ENCODE measurements at places on chromosomes 13 and 19.

DNA sequence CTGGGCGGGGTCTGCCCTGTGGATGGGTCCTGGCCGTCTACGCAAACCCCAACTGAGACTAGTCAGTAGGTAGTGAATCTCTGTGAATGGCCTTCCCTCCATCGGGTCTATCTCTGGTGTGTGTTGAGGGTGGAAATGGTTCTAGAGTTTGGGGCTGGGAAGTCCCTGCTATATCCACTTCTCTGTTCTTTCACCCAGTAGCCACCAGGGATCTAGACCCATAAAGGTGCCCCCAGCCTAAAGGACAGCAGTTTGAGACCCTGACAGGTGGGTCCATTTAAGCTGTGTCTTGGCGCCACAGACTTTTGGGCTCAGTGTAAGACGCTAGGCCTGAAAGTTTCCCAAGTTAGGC lies 57.7 kb downstream of the ZNF568 start:
- DNase-seq = no peak

GRCh38 chr19:1225440-1226226 lies 12.2 kb downstream of the CBARP start:
- no peak for DNase-seq

DNA sequence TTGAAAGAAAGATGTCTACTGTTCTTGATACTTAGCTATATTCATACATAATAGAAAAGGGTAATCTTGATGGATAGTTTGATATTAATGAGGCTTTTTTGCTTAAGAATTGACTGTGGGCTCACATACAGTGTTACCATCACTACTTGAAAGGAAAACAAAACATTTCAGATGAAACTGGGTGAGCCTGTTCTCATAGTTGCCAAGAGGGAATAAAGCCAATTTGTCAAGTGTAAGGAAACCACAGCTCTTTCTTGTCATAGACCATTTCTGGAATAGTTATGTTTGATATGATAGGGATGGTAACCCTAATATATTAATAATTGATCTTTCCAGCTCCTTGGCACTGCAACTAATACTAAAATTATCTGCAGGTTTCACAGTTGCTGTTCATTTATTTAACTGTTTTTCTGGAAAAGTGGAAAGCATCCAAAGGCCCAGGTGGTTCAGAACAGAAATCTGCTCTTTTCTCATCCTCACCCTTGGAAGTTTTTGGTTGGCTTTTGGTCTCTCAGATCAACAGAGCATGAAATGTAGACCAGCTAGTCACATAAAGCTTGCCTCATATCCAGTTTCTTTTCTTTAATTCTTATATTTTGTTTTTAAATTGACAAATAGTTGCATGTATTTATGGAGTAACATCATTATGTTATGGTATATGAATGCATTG lies 43.2 kb downstream of the ARHGEF7 start:
- DNase-seq = no peak

GRCh38 chr13:30477346-30478195 lies 11.8 kb upstream of the HMGB1 start:
- DNase-seq = no peak

GRCh38 chr19:7159105-7159933 lies 89.8 kb downstream of the ZNF557 start:
- peak; percentile 89 for DNase-seq

DNA sequence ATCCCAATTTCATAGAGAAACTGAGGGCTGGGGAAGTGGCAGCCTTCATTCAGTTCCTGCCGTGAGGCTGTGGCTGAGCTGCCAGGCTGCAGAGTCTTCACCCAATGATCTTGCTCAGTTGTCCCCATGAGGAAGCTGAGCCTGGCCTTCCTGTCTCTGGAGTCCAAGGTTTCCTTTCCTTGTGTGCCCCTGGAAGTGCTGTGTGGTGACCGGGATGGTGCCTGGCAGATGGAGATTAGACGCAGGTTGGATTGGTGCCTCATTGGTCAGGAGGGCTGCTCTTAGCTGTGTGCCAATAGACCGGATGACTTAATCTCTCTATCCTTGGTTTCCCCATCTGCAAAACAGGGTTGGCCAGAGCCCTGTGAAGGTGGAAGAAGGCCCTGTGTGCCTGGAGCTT lies 24.6 kb downstream of the DNM2 start:
- no peak for DNase-seq

GRCh38 chr13:29594303-29594709 lies 1.2 kb downstream of the SLC7A1 start:
- DNase-seq = peak; percentile 17

- DNase-seq = no peak
Measured at GRCh38 chr13:35917252-35917941, 213.8 kb downstream of the DCLK1 start.

DNA sequence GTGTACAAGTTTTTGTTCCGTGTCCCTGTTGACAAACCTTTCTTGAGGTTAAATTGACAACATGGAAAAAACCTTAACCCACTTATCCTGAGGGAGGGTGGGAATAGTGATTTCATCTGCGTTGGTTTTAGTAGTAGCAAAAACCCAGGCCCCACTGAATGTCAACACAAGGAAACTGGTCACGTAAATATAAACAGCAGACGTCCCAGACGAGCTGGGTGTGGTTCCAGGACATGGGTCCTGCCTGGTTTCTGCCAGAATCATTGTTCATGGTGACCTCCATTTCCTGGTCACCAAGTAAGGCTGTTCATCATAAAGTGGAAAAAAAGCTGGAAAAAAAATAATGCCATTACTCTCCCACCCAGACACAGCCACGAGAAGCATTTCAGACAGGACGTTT lies 16.9 kb upstream of the F2RL3 start:
- DNase-seq = no peak

DNA sequence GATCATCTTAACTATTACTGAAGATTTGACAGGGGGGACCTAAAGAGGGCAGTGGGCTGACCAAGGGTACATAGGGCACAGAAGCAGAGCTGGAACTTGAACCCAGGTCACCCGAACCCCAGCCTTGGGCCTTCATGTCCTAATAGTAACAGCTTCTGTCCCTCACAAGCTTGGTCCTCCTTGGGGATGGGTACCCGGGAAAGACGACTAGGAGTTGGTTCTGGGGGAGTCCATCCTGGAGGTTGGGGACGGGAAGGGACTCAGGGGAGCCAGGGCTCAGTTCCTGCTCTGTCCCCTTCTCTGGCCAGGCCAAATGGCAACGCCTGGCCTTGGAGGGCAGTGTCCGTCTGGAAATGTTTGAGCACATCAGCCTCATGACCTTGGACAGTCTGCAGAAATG lies 39.6 kb upstream of the CYP4F8 start:
- DNase-seq = no peak

DNA sequence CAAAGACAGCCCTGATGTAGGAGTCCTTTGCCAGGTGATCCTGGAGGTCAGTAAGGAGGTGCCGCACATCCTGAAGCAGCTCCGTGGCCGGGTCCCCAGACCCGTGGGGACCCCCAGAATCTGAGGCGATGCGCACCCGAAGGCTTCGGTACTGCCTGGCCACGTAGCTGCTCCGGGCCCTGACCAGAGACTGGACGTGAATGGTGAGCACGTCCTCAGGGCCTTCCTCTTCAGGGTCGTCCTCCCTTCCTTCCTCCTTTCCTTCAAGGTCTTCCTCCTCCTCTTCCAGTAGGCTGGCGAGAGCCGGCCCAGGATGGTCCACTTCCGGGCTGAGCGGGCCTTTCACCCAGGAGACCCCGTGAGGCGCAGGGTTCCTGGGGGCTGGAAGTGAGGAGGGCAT lies 7.5 kb downstream of the RINL start:
- no peak for DNase-seq

DNA sequence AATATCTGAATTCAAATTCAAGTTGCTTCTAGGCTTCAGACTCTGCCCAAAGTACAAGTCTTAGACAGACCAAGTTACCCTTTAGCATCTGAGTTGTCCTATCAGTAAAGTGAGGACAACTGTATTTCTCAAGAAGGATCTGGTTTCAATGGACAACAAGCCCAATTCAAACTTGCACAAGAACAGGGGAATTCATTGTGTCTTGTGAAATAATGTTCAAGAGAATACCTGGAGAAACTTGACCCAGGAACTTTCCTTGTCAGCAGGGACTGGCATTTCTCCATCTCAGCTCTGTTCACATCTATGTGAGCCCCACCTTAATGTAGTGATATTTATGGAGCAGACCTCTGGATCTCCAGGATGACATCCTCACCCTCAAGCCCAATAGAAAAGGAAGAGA lies 894.9 kb upstream of the SLC10A2 start:
- no peak for DNase-seq

- DNase-seq = no peak
Measured at GRCh38 chr13:98482476-98483444, 94.1 kb downstream of the STK24 start.

- no peak for DNase-seq
Measured at GRCh38 chr19:7644550-7644877, 7.6 kb downstream of the STXBP2 start.

DNA sequence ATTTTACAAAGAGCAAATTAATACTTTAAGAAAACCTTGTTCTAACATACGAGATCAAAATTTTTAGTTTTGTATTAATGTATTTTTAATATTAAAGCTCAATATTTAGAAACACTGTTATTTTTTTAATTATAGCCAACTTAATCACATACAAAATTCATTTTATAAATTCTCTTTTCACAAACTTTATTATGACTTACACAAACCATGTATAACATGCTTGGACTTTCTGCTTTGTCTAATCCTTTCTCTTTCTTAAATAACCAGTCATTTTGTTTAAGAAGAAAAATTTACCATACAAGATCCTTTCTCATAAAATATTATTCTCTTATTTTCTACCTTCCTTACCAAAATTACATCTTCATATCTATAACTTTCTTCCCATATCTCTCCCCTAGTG lies 62.2 kb downstream of the CYSLTR2 start:
- DNase-seq = no peak

- DNase-seq = no peak
Measured at GRCh38 chr13:54647275-54647674, 1618.7 kb downstream of the OLFM4 start.

GRCh38 chr19:4084547-4084877 lies 17.8 kb upstream of the ZBTB7A start:
- DNase-seq = no peak

- DNase-seq = no peak
Measured at GRCh38 chr13:76764429-76764828, 121.8 kb downstream of the KCTD12 start.

DNA sequence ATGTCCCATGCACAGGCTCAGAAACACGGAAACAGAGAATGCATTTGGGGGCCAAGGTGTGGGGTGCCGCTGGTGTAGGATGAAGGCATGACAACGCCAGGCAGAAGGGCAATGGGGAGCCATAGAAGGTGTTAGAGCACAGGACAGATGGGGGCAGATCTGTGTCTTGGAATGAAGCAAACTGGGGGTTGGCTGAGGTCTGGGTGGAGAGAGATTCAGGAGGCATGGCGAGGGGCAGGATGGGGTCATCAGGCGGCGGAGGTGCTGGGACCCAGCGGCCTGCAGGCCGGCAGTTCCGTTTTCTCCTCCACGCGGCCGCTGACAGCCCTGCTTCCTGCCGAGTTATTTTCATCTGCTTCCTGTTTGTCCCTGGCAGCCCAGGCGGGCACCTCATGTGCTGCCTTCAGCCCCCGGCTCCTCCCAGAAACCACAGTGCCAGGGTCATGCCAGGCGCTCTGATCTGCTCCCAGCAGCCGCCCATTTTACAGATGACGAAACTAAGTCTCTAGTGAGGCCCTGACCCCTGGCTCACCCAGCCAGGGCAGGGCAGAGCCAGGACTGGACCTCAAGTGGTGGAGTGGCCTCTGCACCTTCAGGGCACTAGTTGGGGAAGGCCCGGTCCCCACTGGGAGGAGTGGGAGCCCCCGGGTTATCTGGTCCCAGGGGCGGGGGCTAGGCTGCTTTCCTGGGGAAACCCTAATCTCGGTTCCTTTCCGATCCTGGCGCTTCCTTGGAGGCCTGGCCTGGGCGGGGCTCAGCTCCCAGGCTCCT lies 2.2 kb downstream of the ARHGAP45 start:
- no peak for DNase-seq

DNA sequence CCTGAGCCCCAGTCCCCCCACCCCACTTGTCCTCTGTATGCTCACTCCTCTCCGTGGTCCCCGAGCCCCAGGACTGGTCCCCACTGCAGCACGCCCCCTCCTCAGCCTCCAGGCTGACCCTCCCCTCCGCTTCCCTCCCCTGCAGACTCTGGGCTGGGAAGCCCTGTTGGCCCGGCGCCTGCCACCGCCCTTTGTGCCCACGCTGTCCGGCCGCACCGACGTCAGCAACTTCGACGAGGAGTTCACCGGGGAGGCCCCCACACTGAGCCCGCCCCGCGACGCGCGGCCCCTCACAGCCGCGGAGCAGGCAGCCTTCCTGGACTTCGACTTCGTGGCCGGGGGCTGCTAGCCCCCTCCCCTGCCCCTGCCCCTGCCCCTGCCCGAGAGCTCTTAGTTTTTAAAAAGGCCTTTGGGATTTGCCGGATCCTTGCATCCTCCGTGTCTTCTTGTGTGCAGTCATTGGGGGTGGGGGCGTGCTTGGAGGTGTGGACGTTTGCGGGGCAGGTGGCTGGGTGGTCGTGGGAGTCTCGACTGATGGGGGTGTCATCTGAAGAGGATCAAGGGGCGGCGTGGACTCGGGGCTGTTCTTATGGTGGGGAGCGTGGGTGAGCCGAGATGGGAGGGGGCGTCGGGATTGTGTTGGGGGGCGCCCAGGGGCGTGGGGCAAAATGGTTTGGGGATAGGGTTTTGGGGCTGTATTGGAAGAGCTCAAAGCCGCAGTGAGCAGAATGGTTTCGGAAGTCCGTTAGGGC lies 3.5 kb downstream of the PTGER1 start:
- no peak for DNase-seq

DNA sequence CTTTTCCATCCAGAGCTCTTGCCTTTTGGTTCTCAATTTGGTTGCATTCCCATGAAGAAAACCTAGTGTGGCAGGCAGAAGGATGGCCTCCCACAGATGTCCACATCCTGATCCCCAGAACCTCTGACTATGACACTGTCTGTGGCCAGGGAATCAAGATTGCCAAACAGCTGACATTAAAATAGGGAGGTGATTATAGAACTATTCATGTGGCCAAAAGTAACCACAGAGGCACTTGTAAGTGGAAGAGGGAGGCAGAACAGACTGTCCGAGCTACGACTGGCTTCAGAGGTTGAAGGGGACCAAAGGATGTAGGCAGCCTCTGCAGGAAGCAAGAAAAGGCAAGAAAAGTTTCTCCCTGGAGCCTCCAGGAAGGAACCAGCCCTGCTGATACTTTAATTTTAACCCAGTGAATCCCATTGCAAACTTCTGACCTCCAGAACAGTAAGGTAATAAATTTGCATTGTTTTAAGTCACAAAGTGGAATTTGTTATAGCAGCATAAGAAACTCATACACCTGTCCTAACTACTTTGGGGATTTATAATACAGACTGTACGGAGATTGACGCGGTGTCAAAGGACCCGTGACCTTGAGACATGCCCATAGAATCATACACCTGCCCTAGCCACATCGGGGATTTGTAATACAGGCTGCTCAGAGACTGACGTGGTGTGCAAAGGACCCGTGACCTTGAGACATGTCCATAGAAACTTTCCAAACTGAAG lies 106.5 kb downstream of the ATP11A start:
- no peak for DNase-seq

Measured in SHP77 treated with DMSO at 0.1 percent for 48 hours (cell line).